Sigmoid colon (tissue), 7 donors: ENCODE measurements at places on chromosomes 6 and 20. TPM values are rescaled to one million over a fixed set of nuclear protein-coding genes. Genes with fewer than 3 reads are reported as not detected.

CST7 gene
- total RNA-seq = 0.66 TPM

GRCh38 chr20:59253779-59254319, 46.6 kb upstream of the EDN3 start:
- H3K4me3 ChIP-seq = no peak overlapping the region
- H3K36me3 ChIP-seq = no peaks in the 10 kb centered on the region
- H3K27me3 ChIP-seq = peaks cover 13% of the 10 kb centered on the region
- DNase-seq = no peak

SDCBP2 gene
- total RNA-seq = 1.2 TPM

DNA sequence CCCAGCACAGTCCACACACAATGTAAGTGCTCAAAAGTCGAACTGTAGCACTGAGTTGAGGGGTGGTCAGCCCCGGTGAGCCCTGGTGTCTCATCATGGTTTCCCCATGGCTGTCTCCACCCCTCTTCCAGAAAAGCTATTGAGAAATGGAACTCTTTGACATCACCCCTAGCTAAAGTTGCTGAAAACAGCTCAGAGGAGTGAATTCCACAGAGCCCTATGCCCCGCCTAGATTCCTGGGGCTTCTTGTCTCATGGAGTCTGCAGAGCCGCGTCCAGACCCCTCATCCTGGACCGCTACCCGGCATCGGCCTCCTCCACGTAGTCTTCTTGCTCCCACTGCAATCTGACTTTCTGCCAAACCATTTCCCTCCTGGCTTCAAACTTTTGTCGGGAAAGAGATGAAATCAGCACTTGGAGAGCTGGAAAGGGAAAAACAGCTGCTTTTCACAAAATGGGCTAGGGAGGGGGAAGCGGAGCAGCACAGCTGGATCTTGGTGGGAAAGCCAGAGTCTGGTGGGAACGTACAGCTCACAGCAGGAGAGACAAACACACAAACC, 132.2 kb downstream of the SNX5 start:
- no peak overlapping the region for H3K4me3 ChIP-seq
- no peaks in the 10 kb centered on the region for H3K36me3 ChIP-seq
- DNase-seq = peak; percentile 94
- no peaks in the 10 kb centered on the region for H3K27me3 ChIP-seq
- H3K4me1 ChIP-seq = peaks cover 18% of the 10 kb centered on the region
- peak overlapping the region; percentile 67 for H3K27ac ChIP-seq
